ENCODE measurements at places on chromosomes 2 and 18.
A peak's percentile ranks its signal among the peaks of the same experiment; 100 is the strongest.

DNA sequence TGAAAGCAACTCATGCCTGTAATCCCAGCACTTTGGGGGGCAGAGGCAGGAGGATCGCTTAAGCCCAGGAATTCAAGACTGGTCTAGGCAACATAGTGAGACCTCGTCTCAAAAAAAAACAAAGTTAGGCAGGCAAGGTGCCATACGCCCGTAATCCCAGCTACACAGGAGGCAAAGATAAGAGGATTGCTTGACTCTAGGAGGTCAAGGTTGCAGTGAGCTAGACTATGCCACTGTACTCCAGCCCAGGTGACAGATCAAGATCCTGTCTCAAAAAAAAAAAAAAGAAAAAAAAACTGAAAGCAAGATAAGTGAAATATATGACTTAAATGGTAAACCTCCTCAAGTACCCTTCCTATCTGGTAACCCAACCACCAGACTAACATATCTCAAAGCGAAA is 59.8 kb downstream of the USP34 start:
- DNase-seq, result no peak

GRCh38 chr2:235793163-235793752 is 299.4 kb downstream of the AGAP1 start:
- DNase-seq, result peak; percentile 14

DNA sequence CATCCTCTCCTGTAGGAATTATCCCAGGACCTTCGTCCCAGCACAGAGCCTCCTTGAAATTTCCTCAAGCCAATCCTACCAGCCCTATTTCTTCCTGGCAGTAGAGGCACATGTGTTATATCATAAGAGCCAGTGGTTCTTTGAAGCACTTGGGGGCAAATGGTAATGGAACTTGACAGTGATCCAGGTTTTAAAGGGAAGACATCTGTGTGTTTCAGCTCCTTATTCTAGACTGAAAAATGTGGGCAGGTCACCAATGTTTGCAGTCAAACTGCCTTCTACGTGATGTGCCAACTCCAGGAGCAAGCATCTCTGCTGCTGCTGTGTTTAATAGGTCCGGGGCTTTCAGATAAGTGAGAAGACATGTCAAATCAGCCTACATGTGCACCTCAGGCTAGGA is 157.1 kb downstream of the GALNT14 start:
- DNase-seq, result no peak

DNA sequence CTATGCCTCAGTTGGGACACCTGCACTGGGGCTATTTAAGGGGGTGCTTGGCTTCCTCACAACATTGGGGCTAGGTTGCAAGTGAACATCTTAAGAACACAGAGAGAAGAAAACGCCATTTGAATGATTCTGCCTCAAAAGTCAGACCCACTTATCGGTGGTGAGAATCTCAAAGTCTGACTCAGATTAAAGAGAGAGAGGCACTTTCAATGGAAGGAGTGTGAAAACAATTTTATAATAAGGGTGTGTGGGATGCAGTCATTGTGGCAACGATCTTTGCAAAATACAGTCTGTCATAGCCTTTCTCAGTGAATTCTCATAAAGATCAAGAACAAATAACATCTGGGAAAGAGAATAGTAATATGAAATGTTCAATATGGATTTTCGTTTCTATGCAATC is 41.8 kb downstream of the CCDC102B start:
- no peak for DNase-seq
